ENCODE measurements at places on chromosomes 6 and 20. TPM values are rescaled to one million over a fixed set of nuclear protein-coding genes. Genes with fewer than 3 reads are reported as not detected.

DNA sequence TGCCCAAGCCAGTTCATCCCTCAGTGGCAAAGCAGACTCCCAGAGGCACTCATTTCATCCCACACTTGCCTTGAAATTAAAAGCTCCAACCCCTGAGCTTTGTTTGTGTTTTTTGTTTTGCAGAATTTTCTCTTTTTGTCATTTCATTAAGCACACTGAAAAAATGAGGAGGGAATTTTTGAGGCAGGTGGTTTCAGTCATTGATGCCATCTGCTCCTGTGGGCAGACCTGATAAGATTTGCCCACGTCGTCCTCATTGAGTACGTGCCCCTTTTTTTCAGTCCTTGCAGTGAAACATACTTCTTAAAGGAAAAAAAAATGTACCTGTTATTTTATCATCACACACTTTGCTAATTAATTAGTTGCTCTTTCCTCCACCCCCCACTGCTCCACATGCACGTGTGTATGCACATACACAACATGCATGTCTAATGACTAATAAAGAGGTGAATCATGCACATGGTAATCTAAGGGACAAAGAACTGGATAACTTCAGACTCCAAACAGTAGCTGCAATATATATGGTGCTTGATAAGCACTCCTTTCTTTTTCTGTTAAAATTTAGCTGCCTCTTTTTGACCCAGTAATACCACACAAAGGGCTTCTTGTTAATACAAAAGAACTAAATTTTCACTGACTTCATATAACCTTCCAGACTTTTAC lies 102.1 kb upstream of the TMEM181 start:
- DNase-seq = no peak

PARD6B gene
- 6.3 TPM for total RNA-seq

GRCh38 chr6:78693835-78694234 lies 173.5 kb upstream of the IRAK1BP1 start:
- DNase-seq = no peak

GRCh38 chr6:93453956-93454355 lies 34.6 kb upstream of the EPHA7 start:
- no peak for DNase-seq

CDKN1A gene
- 64.2 TPM for total RNA-seq

DNA sequence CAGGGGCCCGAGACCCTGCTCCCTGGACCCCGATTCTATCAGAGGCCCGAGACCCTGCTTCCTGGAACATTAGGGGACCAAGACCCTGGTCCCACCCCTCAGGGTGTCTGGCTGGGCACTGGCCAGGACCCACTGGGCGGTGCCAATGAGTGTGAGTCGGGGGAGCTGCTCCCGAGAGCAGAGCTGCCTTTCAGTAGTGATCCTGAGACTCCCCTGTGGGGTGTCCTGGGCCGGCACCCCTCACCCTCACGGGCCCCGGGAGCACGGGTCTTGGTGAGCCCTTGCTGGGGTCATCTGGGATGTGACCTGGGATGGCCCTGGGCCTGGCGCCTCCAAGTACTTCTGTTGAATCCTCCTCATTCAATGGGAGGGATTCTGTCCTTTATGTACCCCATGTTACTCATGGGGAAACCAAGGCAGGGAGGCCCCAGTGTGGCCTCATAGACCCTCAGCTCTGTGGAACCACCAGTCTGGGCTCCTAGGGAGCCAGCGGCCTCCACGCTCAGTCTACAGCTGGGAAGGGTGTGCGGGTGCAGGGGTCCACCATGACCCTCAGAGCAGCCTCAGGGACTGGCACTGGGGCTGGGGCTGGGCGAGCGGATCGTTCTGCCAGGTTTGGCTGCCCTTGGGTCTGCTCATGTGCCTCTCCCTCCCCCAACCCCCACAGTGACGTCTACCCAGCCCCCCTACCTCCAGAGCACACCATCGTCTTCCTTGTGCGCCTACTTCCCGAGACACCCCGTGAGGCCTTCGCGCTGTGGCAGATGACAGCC lies 25.6 kb downstream of the COL20A1 start:
- DNase-seq = no peak

GRCh38 chr6:21023210-21023609 lies 489.0 kb downstream of the CDKAL1 start:
- DNase-seq = no peak

- no peak for DNase-seq
These were observed 93.2 kb downstream of the MMS22L start for GRCh38 chr6:97189767-97190166.

IL20RA gene
- not detected for total RNA-seq

OPRL1 gene
- 0.71 TPM for total RNA-seq

C6orf132 gene
- total RNA-seq = 0.29 TPM

DNA sequence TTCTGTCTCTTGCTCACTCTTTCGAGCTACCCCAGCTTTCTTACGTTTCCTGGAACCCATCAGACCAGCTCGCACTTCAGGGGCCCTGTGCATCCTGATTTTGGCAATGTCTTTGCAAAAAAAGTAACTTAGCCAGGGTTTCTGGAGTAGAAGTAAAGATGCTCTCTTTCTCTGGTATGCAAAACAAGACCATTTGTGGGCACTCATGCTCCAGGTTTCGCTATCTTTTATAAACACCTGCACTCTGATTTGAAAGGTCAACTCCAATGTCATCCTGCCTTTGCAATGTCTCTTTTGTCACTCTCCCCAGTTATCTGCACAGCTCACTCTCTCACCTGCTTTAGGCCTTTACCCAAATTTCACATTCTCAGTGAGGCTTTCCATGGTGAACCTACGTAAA lies 869.1 kb downstream of the QKI start:
- DNase-seq = no peak

GFRAL gene
- not detected for total RNA-seq

TP53INP2 gene
- 2.3 TPM for total RNA-seq

SLC22A7 gene
- total RNA-seq = not detected

ENPP3 gene
- total RNA-seq = 0.82 TPM

- DNase-seq = no peak
These were observed 330.8 kb upstream of the RSPO3 start for GRCh38 chr6:126787635-126788034.

DNA sequence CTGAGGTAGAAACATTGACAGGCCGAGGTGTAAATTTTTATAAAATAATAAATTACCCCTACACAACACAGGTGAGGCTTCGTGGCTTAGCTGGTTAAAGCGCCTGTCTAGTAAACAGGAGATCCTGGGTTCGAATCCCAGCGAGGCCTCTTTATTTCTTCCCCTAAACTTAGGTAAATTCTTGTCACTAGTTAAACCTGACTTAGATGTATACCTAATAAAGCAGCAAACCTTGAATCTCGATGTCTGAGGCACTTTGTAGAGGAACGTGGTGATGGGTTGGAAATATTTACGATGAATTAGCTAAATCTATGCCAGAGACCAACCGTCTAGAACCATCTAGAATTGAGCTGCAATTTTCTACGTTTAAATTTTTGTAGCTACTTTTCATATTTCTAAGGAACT lies 185.6 kb downstream of the OR2B2 start:
- DNase-seq = peak; percentile 20

RAET1G gene
- total RNA-seq = not detected

GRCh38 chr6:46832816-46833215 lies 39.6 kb downstream of the MEP1A start:
- DNase-seq = no peak

- peak; percentile 65 for DNase-seq
These were observed 5.3 kb upstream of the PRR18 start for GRCh38 chr6:166313255-166314070.

CGAS gene
- 37.2 TPM for total RNA-seq
